Thymus (tissue), 14 donors: ENCODE measurements at places on chromosomes 11 and 22. TPM values are rescaled to one million over a fixed set of nuclear protein-coding genes. Genes with fewer than 3 reads are reported as not detected.

Gene LRRC74B
- not detected for total RNA-seq

DNA sequence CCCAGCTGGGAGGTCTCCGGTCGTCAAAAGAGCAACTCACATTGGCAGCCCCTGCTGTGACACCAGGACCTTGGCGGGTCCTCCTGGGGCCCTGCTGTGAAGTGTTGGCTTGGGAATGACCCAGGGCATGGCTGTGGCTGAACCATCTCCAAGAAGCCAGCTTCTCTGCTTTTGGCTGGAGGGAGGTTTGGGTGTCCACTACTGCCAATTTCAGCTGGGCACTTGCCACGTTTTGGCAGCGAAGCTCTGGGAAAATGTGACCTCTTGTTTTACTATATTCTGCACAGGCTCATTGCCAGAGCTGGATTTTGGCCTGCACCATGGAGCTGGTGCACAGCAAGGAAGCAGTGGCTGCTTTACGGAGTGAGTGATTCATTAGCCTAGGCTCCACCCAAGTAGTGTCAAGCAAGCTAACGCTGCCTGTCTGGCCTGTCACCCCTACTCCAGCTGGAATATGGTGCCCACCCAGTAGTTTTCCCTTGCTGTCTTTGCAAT is 24.3 kb upstream of the SMCO4 start:
- DNase-seq, result no peak

Gene CRYBB3
- 0.09 TPM for total RNA-seq

GRCh38 chr22:47573141-47573540 is 810.7 kb downstream of the TBC1D22A start:
- no peak for DNase-seq

Gene CDC42EP1
- 1.7 TPM for total RNA-seq

GRCh38 chr11:81241672-81242275 is 1491.9 kb downstream of the FAM181B start:
- DNase-seq, result no peak
